Immature natural killer cell (primary cell): ENCODE measurements at places on chromosomes 16 and 17. TPM values are rescaled to one million over a fixed set of nuclear protein-coding genes. Genes with fewer than 3 reads are reported as not detected.

Gene KRTAP29-1
- not detected for polyA plus RNA-seq

Gene FNDC8
- polyA plus RNA-seq: not detected

Gene HBA2
- 202 TPM for polyA plus RNA-seq

GRCh38 chr16:76386784-76387183, 109.6 kb downstream of the CNTNAP4 start:
- no peak for DNase-seq

Gene C16orf95
- polyA plus RNA-seq: 7.7 TPM

DNA sequence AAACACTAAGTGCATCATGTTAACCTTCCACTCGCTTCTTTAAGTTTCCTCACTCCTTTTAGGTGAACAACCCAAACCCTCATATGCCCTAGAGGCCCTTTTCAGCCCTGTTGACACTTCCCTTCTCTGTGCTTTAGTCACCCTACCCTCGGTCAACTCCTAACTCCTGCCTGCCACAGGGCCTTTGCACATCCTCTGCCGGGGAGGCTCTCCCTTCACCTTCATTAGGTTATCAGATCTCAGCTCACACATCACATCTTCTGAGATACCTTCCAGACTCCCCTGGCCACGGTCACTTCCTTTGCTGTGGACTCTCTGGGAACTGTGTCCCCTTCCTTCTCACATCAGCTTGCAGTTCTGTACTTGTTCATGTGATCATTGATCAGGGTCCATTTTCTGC, 574.4 kb downstream of the MAF start:
- DNase-seq: no peak

DNA sequence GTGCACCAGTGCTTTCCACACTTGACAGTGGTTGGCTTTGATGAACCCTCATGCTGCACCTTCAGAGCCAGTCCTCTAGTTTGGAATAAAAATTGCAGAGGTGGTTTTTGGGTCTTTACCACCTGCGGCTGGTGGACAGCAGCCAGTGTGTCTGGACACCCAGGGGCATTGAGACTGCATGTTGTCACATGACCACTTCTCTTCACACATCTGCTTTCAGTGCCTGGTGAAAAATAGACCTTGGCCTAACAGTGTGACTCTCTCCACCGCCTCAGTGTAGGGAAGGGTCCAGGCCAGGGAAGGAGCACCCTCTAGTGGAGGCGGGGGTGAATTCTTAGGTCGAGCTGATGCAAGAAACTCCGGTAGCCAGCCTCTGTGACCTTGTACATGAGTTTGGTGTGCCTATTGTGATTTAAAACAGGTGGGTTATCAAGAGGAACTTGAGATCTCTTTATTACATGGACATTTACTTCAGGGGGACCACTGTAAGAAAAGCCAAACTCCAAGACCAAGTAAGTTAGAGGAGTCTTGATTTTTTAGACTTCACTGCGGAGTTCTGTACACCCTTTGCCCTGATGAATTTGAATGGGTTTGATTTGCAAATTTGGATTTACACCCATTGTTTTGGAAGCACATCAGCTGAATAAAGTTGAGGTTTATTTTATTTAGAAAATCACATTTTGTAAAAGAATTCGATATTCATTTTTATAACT, 17.9 kb downstream of the GOSR2 start:
- DNase-seq: peak; percentile 49

DNA sequence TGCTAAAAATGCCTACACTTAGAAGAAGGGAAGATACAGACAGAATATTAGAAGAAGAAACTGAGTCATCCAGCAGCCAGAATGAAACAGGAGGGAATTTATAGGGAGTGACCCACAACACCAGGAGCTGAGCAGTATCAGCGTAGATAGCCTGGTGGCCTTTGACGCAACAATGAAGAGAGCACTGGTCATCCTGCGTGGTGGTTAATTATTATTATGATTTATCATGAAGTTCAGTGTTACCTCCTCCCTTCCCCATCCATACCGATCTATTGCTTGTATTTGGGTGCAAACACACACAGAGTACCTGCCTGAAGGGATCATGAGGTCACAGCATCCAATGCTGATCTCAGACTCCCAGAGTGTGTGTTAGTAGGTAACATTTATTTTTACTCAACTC, 38.5 kb downstream of the ERCC4 start:
- DNase-seq: no peak

- no peak for DNase-seq
Measured at GRCh38 chr16:74565378-74565777, 41.5 kb downstream of the GLG1 start.

Gene TK1
- 11.3 TPM for polyA plus RNA-seq

DNA sequence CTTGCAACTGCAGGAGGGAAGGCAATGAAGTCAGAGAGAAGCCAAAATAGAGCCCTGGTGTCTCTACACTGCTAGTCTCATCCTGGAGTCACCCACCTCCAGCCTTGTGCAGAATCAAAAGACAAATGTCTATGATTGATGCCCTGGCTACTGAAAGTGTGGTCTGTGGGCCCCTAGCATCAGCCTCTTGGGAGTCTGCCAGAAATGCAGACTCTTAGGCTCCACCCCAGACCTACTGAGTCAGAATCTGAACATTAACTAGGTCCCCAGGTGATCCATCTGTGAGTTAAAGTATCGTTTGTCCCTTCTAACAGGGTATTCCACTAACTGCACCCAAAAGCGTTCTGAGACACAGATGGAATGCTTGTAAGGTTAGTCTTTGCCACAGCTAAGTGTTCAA, 21.2 kb downstream of the EARS2 start:
- no peak for DNase-seq

DNA sequence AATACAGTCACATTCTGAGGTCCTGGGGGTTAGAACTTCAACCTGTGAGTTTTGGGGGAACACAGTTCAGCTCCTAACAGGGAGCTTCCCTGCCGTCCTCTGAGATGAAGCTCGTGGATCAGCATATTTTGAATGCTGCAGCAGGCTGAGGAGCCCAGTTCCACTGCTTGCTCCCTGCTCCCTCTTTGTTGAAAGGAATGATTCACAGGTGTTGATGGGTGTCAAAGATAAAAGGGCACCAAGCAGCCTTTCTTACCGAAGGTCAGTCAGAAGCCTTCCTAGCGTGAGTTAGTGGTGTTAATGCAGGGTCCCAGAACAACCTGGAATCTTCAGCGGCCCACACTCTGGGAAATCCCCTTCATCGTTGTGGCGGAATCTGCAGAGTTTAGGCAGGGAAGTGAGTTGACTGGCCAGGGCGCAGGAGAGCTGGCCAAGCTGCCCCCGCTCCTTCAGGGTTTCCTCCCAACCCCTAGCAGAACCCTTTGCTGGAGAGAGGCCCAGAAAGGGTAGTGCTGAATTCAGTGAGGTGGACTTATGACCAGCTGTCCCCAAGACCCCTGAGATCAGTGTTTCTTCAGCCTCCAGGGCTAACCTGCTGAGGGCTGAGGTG, 114.8 kb downstream of the GNAO1 start:
- no peak for DNase-seq

Gene SYT17
- polyA plus RNA-seq: not detected

DNA sequence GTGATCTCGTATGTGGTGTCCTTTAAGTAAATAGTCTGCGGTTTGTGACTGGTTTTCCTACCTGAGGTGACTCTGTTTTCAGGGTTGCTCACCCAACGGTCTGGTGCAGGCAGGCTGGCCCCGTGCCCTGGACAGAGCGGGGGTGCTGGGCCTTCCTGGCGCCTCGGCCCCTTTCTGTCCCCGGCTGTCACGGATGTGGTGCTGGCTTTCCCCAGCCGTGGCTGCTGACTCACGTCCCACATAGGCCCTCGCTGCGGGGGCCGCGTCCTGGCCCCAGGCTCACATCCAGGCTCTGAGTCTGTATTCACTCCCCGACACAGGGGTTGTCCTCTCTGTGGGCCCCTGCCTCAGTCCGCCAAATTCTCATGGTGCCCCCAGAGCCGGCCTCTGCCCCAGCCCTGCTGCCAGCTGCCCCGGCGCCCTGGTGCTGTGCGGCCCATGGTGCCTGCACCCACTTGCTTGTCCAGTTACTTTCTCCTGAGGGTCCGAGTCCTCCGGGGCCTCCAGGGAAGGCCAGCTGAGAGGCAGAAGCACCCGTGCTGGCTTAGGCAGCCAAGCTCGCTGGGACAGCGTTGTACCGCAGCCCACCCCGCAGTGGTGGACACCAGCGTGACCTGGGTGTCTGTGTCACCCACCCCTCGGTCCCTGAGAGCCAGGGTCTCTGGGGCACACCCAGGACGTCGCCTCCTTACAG, 5.9 kb downstream of the CHMP6 start:
- peak; percentile 30 for DNase-seq

GRCh38 chr16:60241671-60242070, 1507.6 kb upstream of the GOT2 start:
- no peak for DNase-seq

DNA sequence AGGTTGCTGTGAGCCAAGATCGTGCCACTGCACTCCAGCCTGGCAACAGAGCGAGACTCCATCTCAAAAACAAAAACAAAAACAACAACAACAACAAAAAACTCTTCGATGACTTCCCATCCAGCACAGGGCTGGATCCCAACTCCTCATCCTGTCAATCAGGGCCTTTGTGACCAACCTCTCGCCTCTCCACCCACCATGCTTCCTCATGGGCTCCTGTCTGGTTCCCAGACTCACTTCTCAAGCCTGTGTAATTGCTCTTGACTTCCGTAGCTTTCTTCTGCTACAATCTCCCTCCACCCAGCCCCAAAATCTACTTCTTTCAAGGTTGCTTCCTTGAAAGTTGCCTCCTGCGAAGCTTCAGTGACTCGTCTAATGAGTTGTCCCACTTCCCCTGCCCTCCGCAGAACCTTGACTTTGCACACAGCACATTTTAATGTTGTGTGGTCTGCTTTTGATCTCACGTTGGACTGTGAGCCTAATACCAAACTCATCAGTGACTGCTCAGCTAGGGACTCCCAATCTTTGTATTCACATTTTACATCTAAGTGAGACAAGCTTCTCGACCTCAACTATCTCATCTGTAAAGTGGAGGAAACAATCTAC, 936 bp upstream of the RASL10B start:
- DNase-seq: no peak
